ENCODE measurements at places on chromosomes 16 and 17. TPM values are rescaled to one million over a fixed set of nuclear protein-coding genes. Genes with fewer than 3 reads are reported as not detected.

DNA sequence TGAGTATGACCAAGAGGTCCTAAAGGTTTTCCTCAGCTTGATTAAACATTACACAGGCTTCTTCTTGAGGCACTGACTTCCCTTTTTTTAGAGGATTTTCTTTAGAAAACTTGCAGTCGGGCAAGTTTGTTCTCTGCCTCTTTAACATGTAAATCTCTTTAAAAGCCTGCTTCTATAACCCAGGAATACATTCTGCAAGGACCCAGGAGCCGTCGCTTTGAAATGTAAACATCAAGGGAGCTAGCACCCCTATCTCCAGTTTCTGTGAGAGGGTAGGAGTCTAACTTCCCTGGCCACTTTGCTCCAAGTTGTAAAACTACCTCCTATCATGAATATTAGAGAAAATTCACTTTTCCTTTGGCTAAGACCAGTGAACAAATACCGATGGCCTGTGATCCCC is 201.5 kb upstream of the CPHXL start:
- DNase-seq = no peak

Gene NPIPB12
- 5.2 TPM for total RNA-seq

- no peak for DNase-seq
These were observed 62.0 kb downstream of the GAS7 start for GRCh38 chr17:10136258-10136981.

Gene SEPTIN1
- 173 TPM for total RNA-seq

Gene WFIKKN1
- total RNA-seq = 0.33 TPM

DNA sequence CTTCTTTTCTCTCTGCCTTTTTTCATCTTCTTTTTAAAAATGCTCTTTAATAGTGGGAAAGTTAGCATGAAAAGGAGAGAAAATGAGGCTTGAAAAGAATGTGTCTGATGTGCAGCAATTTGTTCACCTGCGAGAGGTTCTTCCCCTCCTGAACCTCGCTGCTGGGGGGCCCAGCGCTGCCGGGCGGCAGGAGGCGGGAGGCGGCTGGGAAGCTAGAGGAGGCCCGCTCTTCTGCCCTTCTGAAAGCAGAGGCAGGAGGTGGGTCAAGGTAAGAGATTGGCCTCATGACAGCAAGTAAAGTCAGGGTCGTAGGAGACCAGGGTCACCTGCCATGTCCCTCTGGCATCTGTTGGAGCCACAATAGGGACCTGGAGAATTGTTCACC is 78.6 kb upstream of the TNRC6C start:
- DNase-seq = no peak

- peak; percentile 65 for DNase-seq
These were observed 12.4 kb downstream of the HDAC5 start for GRCh38 chr17:44110823-44111633.

DNA sequence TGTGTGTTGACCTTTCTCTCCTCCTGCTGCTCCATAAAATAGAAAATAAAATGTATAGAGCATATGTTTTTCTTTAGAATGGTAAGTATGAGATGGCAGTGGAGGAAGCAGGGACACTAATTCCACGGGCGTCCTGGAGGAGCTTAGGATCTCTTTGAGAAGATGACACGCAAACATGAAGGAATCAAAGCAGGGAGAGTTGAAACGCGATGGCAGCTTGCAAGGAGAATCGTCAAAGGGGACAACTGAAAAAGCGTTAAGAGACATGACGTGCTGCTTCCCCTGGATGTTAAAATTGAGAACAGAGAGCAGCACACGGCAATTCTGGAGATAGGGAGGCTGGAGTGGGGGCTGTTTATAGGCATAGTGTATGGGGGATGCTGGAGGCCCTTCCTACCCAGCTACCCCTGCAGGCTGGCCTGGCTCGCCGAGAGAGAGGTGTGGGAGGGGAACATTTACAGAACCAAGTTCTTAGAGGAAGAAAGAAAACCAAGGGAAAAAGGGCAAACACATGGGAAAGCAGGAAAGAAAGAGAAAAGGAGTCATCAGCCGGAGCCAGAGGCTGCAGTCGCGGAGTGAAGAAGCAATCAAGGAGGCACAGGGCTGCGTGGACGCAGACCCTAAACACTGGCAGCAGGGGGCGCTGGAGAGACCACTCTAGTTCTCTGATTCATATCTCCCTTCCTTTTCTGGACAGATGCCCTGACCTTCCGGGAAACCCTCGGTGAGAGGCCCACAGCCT is 55.8 kb downstream of the MYH13 start:
- peak; percentile 54 for DNase-seq

DNA sequence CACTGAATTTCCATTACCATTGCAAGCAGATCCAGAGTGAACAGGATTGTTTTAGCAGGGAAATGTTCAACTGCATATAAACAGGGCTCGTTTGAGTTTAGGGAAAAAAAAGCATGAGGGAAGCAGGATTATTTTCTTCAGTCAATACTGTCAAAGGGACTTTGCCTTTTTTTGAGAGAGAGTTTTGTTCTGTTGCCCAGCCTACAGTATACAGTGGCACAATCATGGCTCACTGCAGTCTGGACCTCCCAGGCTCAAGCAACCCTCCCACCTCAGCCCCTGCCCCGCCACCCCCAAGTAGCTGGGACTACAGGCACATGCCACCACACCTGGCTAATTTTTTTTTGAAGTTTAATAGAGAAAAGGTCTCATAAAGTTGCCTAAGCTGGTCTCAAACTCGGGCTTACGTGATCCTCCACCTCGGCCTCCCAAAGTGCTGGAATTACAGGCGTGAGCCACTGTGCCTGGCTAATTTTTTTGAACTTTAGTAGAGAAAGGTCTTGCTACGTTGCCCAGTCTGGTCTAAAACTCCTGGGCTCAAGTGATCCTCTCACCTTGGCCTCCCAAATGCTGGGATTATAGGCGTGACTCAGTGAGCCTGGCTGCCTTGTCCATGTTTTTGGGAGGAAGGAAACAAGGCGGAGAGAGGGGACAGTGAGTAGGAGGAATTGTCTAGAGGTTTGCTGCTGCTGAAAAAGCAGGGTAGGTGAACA is 14.8 kb downstream of the PKD1L3 start:
- DNase-seq = no peak

- no peak for DNase-seq
These were observed 15.2 kb downstream of the IL21R start for GRCh38 chr16:27417047-27417671.

DNA sequence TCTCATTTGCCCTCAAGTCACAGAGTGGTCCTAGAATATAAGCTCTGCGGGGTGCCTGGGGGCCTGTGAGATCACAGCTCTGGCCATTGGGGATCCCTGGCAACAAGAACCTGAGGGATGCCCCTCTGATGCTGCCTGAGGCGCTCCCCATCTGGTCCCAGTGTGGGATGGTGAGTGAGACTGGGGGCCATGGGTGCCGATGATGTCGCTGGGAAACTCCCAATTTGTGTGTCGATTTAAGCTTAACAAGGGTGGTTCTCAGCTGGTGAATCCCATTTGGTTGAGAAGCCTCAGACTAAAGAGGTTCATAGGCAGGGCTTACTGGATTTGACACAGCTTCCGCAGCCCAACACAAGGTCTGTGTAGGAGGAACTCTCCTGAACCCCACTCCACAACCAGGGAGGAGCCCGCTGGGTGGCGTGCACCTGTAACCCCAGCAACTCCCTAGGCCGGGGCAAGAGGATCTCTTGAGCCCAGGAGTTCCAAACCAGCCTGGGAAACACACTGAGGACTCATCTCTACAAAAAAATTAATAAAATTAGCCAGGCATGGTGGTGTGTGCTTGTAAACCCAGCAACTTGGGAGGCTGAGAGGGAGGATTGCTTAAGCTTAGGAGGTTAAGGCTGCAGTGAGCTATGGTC is 63.7 kb upstream of the SIAH1 start:
- DNase-seq = no peak

DNA sequence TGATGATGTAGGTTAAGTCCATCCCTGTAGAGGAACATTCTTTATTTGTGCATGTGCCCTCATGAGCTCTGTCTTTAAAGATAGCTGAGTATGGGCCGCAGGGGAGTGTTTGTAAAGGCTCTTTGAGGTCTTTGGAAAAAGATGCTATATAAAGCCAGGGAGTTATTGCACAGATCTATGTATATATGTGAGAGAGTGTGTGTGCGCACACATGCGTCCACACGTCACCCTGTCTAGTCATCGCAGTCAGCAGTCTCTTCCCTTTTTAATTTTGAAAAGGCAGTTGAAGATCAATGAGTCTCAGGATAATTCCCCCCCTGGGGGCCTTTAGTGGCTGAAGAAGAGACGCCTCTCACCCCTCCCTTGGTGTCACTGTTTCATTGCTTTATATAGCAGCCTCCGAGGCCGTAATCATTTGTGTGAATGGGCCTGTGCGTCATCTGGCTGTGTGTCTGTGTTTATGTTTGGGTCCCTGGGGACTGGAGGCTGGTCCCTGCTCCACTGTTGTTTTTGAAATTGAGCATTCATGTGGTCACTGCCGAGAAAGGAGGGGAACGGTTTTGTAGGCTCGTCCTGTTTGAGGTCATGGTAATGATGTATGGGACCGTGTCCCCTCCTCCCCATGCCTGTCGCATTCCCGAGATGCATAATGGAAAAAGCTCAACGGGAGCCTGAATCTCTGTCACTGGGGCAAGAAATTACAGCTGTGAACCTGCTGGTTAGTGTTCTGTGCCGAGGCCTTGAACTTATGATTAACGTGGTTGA is 143.9 kb downstream of the SNX29 start:
- no peak for DNase-seq

Gene TMEM88
- 1.6 TPM for total RNA-seq

DNA sequence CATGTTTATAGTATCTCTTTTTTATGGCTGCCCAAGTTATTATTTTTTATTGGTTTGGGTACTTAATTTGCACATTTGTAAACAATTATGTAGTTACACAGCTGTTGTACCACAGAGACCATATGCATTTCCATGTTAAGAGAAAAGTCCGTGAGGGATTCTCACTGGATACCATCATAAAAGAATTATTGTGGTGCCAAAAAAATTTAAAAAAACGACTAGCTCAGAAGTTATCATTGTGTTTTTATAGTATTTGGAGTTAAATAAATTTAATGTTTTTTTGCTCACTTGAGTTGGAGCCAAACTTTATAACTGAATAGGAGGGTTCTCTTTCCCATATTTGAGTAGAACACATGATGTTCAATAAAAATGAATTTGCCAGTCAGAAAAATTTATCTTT is 618.7 kb downstream of the WWOX start:
- DNase-seq = no peak

Gene POLR2A
- total RNA-seq = 23.5 TPM

DNA sequence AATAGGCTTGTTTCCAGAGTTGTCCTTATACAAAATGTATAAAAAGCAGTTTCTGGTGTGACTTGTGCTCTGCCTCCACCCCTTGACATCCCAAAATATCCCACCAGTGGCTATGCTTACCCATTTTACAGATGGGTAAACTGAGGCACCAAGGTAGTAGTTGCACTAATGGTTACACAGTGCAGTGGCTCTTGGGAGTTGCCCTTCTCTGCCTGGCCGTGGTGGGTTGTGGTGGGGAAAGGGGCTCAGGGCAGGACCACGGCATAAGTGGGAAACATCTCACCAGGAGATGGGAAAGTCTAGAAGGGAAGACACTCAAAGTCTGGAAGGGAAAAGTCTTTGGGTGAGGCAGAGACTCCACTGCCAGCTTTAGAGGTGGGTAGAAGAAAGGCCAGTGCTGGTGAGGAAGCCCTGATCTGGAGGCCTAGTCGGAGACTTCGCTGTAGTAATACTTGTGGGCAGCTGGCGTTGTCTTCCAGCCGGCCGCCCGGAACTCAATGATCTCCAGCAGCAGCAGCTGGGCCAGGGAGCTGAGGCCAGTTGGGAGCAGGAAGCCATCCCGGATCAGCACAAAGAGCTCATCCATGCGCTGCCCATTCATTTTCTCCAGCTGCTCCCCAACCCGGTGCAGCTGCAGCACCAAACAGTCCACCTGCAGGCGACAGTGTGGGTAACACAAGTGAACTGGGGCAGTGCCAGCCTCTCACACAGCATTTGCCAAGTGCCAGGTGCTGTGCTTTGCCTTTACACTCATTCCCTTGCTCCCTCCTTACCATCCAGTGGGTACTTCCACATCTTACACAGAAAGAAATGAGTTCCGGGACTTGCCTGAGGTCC is 4.5 kb downstream of the MIF4GD start:
- DNase-seq = no peak

DNA sequence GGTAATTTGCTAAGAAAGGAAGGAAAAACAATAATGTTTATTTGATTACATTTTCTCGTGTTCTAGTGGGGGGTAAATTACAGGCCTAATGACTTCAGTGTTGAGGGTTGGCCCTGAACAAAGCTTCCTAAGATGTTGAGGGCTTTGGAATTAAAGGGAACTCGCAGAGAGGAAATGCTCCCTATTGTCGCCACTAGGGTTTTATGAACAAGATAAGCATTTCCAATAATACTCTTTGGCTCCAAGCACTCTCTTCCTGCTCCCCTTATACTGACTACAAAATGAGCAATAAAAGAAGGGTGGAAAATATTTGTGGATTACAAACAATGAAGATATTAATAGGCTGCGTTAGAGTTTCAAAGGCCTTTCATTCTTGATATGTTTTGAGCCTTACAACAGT is 363.6 kb downstream of the HS3ST3B1 start:
- DNase-seq = no peak

DNA sequence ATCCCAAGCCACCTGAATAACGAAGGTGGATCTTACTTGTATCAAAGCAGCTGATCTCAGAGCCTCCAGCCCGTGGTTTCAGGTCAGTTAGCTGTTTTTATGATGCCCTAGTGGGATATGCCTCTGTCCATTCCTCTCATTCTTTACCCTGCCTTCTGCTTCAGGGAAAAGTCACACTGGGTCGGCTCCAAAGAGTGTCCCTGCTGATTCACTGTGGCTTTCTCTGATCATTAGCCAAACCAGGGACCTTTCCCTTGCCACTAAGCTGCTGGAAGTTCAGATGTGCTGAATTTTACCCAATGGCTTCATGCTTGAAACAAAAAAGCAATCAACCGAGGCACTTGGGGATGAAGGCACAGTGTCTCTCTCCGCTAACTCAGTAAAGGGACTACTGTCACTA is 170.2 kb upstream of the SALL1 start:
- DNase-seq = no peak

- no peak for DNase-seq
These were observed 13.2 kb downstream of the DDX42 start for GRCh38 chr17:63786971-63787711.

Gene PKMYT1
- total RNA-seq = 16.5 TPM

- no peak for DNase-seq
These were observed 1.2 kb upstream of the CBX4 start for GRCh38 chr17:79840269-79840988.

Gene P4HB
- 210 TPM for total RNA-seq

All from thymus (tissue), 14 donors.